H1 (cell line): ENCODE measurements at places on chromosomes 1 and 21. TPM values are rescaled to one million over a fixed set of nuclear protein-coding genes. Genes with fewer than 3 reads are reported as not detected.

VCAM1 gene
- 0.21 TPM in 1 of 2 replicates, not detected in the other for total RNA-seq

CACNA1S gene
- not detected in 2 replicates for total RNA-seq

COL8A2 gene
- 2.4 and 2.8 TPM in 2 replicates for total RNA-seq

TSSK3 gene
- total RNA-seq, result 1.2 and 1.5 TPM in 2 replicates

TEX38 gene
- total RNA-seq, result not detected in 2 replicates

PM20D1 gene
- not detected in 2 replicates for total RNA-seq

AADACL3 gene
- total RNA-seq, result 2.3 and 2.4 TPM in 2 replicates

ACKR1 gene
- total RNA-seq, result 0.61 TPM in 2 replicates

S100A16 gene
- 14.7 and 14.9 TPM in 2 replicates for total RNA-seq

JAM2 gene
- total RNA-seq, result 7.0 and 9.5 TPM in 2 replicates

CELSR2 gene
- 27.7 and 28.0 TPM in 2 replicates for total RNA-seq

LCE1F gene
- not detected in 2 replicates for total RNA-seq

IFNLR1 gene
- 9.2 and 10.1 TPM in 2 replicates for total RNA-seq

KIRREL1 gene
- 39.0 and 41.8 TPM in 2 replicates for total RNA-seq

TCHH gene
- 0.06 and 0.07 TPM in 2 replicates for total RNA-seq

TRIM58 gene
- 2.1 and 2.8 TPM in 2 replicates for total RNA-seq

FBXO2 gene
- 51.3 and 55.5 TPM in 2 replicates for total RNA-seq

OR10J4 gene
- not detected in 2 replicates for total RNA-seq

LRRC53 gene
- not detected in 2 replicates for total RNA-seq

EPHA2 gene
- 28.4 and 33.6 TPM in 2 replicates for total RNA-seq

MCOLN3 gene
- 2.9 and 3.8 TPM in 2 replicates for total RNA-seq

TMEM52 gene
- total RNA-seq, result 14.6 and 15.0 TPM in 2 replicates

TRAF3IP3 gene
- total RNA-seq, result not detected in 2 replicates

ZNF683 gene
- total RNA-seq, result not detected in 2 replicates

DNM3 gene
- total RNA-seq, result 7.4 and 8.5 TPM in 2 replicates

SPRR2G gene
- not detected in 2 replicates for total RNA-seq

OLIG2 gene
- 0.11 TPM in 1 of 2 replicates, not detected in the other for total RNA-seq

NBPF6 gene
- total RNA-seq, result not detected in 2 replicates

MXRA8 gene
- total RNA-seq, result 10.0 and 10.5 TPM in 2 replicates

GNPAT gene
- 41.1 and 47.4 TPM in 2 replicates for total RNA-seq

AGO3 gene
- total RNA-seq, result 26.4 and 26.6 TPM in 2 replicates

ASTN1 gene
- 4.1 and 4.3 TPM in 2 replicates for total RNA-seq

FMO5 gene
- 0.34 TPM in 2 replicates for total RNA-seq

SERPINC1 gene
- not detected in 2 replicates for total RNA-seq

BARHL2 gene
- 0.15 TPM in 2 replicates for total RNA-seq

HEYL gene
- total RNA-seq, result 3.1 and 3.5 TPM in 2 replicates

RGL1 gene
- total RNA-seq, result 2.4 TPM in 2 replicates

TGFB2 gene
- 0.84 and 1.5 TPM in 2 replicates for total RNA-seq

GJB5 gene
- 0.71 and 0.86 TPM in 2 replicates for total RNA-seq

PLEKHN1 gene
- total RNA-seq, result 1.5 TPM in 2 replicates

ERICH3 gene
- total RNA-seq, result not detected in 2 replicates

LCE3E gene
- not detected in 2 replicates for total RNA-seq

TNFRSF9 gene
- total RNA-seq, result not detected in 2 replicates

COL9A2 gene
- 2.7 and 3.2 TPM in 2 replicates for total RNA-seq

TFB2M gene
- total RNA-seq, result 20.5 and 22.0 TPM in 2 replicates

OR2AK2 gene
- total RNA-seq, result not detected in 2 replicates

TRIM45 gene
- 15.6 and 16.7 TPM in 2 replicates for total RNA-seq

VWA5B1 gene
- total RNA-seq, result 0.78 and 2.3 TPM in 2 replicates

IL6R gene
- 2.6 and 3.0 TPM in 2 replicates for total RNA-seq
